ENCODE measurements at places on chromosomes 5 and 9.

- no peak for DNase-seq
Measured at GRCh38 chr9:129121483-129121882, 10.3 kb downstream of the PTPA start.

- DNase-seq = no peak
Measured at GRCh38 chr9:91197232-91198181, 164.2 kb downstream of the AUH start.

DNA sequence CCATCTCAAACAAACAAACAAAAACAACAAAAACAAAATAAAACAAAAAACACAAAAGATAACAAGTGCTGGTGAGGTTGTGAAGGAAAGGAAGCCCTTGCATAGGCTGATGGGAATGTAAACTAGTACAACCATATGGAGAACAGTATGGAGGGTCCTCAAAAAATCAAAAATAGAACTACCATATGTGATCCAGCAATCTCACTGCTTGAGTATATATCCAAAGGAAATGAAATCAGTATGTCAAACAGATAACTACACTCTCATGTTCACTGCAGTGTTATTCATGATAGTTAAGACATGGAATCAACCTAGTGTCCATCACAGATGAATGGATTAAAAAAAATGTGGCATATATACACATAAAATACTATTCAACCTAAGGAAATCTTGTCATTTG is 395.7 kb upstream of the SLC24A2 start:
- no peak for DNase-seq

DNA sequence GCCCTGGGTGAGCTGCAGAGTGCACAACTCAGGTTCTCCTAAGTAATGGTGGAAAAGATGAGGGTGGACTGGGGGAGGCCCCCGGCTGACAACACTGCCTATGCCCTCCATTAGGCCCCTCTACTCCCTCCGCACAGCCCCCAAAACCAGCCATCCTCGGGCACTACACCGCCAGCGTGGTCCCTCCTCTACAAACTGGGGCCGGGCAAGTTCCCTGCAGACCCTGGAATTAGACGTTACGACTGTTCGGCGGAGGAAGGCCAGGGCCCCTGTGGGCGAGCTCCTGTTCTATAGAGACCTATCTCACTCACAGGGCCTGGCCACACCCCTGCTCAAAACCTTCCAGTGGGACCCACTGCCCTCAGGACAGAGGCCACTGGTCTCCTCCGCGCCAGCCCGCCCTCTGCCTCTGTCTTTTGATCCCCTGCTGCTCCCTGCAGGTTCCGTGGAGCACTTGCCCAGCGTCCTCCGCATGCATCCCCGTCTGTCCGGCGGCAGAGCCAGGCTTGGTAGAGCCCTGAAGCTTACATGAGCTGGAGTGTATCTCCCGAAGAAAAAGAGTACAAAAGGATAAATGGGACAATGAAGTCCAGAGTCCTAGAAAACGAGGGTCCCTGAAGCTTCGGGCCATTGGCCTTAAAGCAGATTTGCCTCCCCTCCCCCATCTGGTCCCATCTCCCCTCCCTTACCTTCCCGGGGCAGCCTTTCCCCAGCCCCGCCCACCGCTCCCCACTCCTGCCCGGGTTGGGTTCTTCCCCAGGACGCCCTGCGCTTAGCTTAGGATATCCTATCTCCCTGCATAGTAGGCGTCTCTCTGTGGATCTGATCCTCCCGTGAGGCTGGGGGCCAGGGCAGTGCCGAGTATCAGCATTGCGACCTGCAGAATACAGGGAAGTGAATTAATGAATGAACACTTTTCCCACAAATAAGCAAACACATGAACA is 71.3 kb downstream of the HRH2 start:
- no peak for DNase-seq

GRCh38 chr5:20601678-20602100 is 613.7 kb upstream of the CDH18 start:
- no peak for DNase-seq

DNA sequence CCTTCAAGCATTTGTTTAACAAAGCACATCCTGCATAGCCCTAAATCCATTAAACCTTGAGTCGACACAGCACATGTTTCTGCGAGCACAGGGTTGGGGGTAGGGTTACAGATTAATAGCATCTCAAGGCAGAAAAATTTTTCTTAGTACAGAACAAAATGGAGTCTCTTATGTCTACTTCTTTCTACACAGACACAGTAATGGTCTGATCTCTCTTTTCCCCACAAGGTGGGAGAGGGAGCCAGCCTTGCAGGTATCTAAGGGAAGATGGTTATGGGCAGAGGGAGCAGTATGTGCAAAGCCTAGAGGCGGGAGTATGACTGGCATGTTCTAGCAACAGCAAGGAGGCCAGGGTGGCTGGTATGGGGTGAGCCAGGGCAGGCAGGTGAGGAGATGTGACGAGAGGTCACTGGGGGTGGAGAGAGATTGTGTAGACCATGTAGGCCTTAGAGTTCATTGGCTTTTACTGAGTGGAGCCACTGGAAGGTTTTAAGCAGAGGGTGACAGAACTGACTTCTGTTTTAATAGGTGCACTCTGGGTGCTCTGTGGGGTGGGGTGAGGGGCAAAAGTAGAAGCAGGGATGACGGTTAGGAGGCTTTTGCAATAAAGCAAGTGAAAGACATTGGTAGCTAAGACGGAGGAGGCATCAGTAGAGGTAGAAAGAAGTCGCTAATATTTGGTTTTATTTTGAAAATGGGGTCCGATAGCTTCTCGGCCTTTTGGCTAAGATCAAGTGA is 5.1 kb upstream of the RPS14 start:
- no peak for DNase-seq

All from GM13977 (cell line).